CD4-positive, alpha-beta T cell treated with Interleukin-15 for 4 hours (primary cell): ENCODE measurements at places on chromosomes 2 and 18.

GRCh38 chr18:79396431-79397246, 909 bp downstream of the NFATC1 start:
- peak; percentile 28 for DNase-seq

GRCh38 chr2:240999873-241000541, 1.6 kb downstream of the SNED1 start:
- no peak for DNase-seq

GRCh38 chr2:154587739-154588138, 110.8 kb upstream of the KCNJ3 start:
- no peak for DNase-seq

DNA sequence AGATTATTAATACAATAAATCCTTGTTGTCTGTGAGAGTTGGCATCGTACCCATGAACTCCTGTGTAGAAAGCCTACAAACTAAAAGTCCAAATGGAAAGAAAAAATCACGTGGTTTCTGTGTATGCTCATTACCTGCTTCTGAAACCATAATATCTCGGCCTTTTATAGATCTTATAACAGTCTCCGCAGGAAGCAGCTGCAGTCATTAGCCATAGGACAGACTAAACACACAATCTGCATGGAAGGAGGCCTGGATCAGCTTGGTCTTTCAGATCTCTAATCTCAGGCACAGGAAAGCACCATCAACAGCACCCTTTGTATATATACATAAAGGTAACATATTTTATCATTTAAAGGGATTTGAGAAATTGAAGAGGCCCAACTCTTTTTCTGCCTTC, 508.9 kb upstream of the TCF4 start:
- no peak for DNase-seq

GRCh38 chr2:189165656-189166380, 13.7 kb downstream of the COL5A2 start:
- no peak for DNase-seq

DNA sequence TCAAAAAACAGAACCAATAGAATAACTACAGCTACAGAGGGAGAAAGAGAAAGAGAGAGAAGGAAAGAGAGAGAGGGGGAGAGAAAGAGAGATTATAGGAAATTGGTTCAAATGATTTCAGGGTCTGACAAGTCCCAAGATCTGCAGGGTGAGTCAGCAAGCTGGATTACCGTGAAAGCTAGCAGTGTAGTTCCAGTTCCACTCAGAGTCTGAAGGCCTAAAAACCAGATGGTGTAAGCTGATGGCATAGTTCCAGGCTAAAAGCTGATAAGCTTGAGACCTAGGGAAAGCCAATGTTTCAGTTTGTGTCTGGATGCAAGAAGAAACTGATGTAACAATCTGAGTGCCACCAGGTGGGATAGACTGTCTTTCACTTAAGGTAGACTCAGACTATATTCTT, 397.7 kb downstream of the TRIB2 start:
- no peak for DNase-seq

GRCh38 chr2:231037202-231037730, at the start of gene C2orf72:
C2orf72 (plus strand) TSS chr2:231037523; CDS start chr2:231037566, 43 bp downstream.
- no peak for DNase-seq
